Stimulated activated CD8-positive, alpha-beta memory T cell treated with anti-CD3 and anti-CD28 coated beads, Interleukin-15, amount 100 ng/mL, for 1 hour (primary cell): ENCODE measurements at places on chromosomes 5 and 9.

- no peak for DNase-seq
Observed at GRCh38 chr9:104506565-104506964, 2.5 kb downstream of the OR13F1 start.

DNA sequence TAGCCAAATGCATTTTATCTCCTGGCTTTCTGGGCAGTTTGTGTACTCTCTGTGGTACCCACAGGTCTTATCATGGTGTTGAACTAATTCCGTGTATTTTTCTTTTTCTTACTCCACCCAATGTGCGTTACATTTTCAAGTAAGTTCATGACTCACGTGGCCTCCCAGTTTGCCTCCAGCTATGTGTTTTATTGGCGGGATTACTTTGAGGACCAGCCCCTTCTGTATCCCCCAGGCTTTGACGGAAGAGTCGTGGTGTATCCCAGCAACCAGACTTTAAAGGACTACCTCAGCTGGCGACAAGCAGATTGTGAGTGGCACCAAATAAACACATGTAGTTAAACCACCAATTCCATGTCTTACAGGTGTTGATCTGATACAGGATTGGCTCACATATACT, 3.2 kb downstream of the THG1L start:
- DNase-seq, result no peak

- DNase-seq, result no peak
Observed at GRCh38 chr9:103942651-103943050, 151.5 kb upstream of the SMC2 start.

DNA sequence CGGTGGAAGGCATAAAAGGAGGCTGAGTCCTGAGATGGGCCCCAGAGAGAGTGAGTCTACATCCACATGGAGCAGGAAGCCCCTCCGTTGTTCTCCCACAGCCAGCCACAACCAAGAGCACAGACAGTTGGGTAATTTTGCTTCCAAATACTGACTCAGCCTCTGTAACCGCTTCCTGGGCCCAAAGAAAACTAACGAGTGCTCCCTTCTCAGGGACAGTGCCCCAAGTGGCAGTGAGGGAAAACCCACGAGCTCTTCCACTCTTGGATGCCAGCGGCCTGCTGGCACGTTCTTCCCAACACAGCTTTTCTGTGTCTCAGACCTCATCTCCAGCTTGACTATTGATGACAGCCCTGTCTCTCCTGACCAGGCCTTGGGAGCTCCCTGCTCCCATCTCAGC, 207.6 kb downstream of the FSTL4 start:
- no peak for DNase-seq

- DNase-seq, result no peak
Observed at GRCh38 chr5:39148983-39149534, 70.3 kb downstream of the FYB1 start.

- DNase-seq, result no peak
Observed at GRCh38 chr5:158824241-158824882, 275.4 kb downstream of the EBF1 start.

- DNase-seq, result no peak
Observed at GRCh38 chr5:107011605-107012004, 659.1 kb downstream of the EFNA5 start.
